ENCODE measurements at places on chromosomes 2 and 18. TPM values are rescaled to one million over a fixed set of nuclear protein-coding genes. Genes with fewer than 3 reads are reported as not detected.

COL4A3 gene
- total RNA-seq: 0.34 TPM

DNA sequence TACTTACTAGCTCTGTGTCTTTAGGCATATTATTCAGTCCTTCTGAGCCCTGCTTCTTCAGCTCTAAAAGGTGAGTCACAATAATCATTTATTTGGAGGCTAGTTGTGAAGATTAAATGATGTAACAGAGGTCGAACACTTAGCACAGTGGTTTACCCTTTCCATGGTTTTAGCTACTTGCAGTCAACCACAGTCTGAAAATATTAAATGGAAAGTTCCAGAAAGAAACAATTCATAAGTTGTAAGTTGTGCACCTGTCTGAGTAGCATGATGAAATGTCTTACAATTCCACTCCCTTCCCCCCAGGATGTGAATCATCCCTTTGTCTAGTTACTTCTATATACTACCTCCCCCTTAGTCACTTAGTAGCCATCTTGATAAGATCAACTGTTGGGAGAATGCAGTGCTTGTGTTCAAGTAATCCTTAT lies 217.6 kb upstream of the THUMPD2 start:
- DNase-seq: peak; percentile 88

GRCh38 chr2:2269989-2270562 lies 61.0 kb downstream of the MYT1L start:
- no peak for DNase-seq

GRCh38 chr2:63001576-63001975 lies 49.1 kb upstream of the OTX1 start:
- DNase-seq: no peak

DNA sequence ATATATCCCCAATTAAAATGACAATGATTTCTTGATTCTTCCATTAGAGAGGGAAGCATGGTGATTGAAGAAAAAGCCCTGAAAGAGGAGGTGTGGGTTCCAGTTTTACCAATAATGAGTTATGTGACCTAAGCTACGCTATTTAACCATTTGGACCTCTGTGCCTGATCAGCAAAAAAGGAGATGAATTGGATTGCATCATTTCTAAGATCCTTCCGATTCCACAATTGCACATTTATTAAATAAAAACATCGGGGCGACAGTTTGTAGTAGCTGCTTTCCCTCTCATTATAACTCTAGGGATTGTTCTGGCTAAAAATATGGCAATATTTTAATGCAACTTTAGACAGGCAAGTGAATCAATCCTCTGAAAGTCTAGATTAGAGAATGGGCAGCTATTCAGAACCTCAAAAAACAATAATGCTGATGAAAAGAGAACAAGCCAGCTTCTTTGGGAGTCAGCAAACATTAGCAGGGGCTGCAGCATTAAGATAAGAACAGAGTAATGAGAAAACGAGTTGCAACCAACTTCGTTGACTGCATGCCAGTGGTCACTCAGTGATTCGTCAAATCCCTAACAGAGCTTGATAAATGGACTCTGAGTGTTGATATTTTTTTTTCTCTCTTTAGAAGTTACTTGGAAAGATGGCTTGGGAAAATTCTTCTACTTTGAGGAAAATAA lies 301.2 kb downstream of the AGPS start:
- DNase-seq: no peak

DNA sequence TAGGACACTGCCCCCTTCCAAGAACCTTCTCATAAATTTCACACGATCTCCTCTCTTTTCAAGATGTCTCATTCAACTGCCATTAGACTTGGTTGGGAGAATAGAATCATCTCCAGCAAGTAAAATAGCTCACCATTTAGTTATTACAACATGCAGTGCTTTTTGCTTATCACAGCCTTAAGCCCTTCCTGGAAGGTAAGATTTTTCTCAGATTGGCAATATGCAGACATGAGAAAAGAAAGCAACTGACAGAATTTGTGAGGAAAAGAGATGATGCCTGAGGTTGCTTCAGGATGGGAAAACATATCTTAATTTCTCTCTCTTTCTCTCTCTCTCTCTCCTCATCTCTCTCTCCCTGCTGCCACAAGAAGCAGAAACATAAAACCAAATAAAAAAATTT lies 855.1 kb upstream of the ACVR2A start:
- DNase-seq: no peak

DNA sequence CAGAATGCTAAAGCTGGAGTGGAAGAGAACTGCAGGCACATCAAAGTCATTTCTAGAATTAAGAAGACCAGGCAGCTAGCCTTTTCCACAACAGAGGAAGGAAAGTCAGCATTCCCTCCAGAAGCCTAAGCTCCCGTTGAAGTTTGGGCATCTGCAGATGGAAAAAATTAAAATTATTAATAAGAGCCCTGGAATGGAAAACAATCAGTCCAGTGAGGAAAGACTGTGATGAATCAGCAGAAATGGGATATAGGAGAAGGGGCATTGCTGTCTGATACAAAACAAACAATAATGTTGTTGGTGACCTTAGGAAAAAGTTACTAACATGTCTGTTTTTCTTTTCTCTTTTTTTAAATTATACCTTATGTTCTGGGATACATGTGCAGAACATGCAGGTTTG lies 450.7 kb upstream of the SLC14A2 start:
- no peak for DNase-seq

DNA sequence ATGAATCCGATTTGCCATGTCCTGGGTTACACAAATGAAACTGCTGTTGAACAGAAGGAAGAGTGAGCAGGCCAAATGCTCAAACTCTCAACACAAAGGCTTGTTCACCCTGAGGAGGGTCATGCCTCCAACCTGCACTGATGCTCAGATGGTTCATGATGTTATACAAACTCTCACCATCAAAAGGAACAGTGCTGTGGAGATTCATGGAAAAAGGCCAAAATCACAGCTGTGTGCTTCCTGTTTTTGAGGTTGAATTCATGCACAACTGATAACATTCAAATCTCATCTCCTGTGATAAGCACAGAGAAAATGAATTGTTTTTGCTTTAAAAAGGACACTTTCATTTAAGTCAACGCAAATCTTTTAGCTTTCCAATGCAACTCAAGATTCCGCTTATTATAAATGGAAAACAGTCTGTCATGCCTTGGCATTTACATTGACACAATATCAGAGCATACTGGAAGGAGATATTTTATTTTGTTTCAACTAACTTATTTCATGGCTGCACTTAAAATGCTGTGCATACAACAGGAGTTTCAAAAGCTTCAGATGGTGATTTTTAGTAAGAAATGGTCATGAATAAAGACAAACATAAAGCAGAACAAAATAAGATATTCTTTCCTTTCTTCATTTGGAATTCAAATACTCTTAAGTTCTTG lies 22.2 kb upstream of the TTN start:
- DNase-seq: no peak

IL1RL1 gene
- total RNA-seq: 0.20 TPM

OSR1 gene
- 0.18 TPM for total RNA-seq

BIRC6 gene
- 52.1 TPM for total RNA-seq

DNA sequence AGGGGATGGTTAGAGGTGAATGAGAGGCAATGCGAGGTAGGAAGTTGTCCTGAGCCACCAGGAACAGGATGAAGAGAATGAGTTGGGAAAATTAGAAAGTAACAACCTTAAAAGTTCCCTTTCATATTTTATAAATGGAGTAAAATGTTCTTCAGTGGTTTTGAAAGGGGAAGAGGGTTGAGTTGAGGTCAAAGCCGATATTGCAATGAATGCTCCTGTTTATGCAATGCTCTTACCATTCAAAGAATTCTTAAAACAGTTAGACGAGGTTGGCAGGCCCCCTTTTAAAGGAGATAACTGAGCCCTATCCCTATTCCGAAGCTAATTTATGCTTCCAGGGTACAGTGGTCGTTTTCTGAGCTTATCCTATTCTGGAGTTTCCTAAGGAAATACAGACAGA lies 2110.3 kb upstream of the CELF4 start:
- DNase-seq: no peak

- DNase-seq: peak; percentile 61
Observed at GRCh38 chr2:143473216-143473615, 344.0 kb downstream of the ARHGAP15 start.

DNA sequence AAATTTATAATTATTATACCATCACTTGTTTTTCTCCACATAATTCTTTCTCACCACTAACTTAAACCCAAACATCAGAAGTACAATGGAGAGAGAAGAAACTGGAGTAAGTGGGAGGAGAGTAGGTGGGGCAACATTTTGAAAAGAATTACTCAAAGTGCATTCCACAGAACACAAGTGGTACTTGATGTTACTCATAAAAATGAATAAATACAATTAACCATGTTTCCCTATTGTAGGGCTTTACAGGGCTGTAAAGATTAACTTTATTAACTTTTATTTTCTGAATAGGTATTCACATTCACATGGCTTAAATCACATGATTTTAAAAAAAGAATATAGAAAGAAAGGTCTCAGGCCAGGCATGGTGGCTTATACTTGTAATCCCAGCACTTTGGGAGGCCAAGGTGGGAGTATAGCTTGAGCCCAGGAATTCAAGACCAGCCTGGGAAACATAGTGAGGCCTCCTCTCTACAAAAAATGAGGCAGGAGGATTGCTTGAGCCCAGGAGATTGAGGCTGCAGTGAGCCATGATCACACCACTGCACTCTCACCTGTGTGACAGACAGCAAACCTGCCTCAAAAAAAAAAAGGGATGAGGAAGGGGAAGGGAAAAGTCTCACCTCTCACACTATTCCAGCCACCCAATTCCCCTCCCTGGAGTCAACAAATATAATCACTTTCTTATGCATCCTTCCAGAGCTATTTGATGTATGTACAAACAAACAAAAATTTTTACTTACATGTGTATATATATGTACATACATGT lies 47.1 kb downstream of the KCNG3 start:
- no peak for DNase-seq

GRCh38 chr18:5295231-5295920 lies at the start of gene ZBTB14:
Gene ZBTB14, minus strand, starts transcription at chr18:5295726. Its CDS starts 2,480 bp downstream, at chr18:5293246.
- DNase-seq: no peak

ASB18 gene
- not detected for total RNA-seq

GRCh38 chr2:104914509-104914908 lies 60.6 kb downstream of the POU3F3 start:
- DNase-seq: no peak

DNA sequence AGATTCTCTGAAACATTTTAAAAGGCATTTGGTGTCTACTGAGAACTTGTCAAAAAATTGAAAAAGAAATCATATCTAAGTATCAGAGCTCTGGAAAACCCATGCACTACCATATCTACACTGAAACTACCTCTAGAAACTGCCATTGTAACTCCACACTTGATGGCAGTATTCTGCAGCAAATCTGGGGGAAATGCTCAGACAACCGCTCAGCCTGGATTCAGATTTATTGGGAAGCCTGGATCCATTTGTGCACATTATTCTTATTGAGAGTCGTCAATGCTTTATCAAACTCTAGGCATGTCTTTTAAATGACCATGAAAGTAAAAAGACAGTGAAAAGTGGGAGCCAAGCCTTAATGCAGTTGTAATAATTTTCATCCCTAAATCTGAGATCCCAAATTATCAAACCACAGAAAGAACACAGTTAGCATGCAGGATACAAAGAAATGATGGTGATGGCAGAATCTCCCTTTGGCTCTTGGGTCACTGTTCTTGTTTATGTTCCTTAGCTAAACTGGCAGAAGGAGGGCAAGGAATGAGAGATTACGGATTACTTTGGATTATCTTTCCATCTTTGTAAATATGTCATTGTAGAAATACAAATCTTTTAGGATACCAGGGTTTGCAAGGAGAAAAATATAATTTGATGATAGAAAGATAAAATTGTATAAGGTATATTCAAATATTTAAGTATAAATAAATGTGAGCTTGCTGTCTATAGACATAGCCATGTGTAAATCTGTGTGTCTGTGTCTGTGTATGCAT lies 512.1 kb upstream of the SYT4 start:
- no peak for DNase-seq

RAB11FIP5 gene
- 39.2 TPM for total RNA-seq

GRCh38 chr2:83725735-83726134 lies 733.3 kb downstream of the SUCLG1 start:
- DNase-seq: no peak

PKDCC gene
- total RNA-seq: not detected

DNA sequence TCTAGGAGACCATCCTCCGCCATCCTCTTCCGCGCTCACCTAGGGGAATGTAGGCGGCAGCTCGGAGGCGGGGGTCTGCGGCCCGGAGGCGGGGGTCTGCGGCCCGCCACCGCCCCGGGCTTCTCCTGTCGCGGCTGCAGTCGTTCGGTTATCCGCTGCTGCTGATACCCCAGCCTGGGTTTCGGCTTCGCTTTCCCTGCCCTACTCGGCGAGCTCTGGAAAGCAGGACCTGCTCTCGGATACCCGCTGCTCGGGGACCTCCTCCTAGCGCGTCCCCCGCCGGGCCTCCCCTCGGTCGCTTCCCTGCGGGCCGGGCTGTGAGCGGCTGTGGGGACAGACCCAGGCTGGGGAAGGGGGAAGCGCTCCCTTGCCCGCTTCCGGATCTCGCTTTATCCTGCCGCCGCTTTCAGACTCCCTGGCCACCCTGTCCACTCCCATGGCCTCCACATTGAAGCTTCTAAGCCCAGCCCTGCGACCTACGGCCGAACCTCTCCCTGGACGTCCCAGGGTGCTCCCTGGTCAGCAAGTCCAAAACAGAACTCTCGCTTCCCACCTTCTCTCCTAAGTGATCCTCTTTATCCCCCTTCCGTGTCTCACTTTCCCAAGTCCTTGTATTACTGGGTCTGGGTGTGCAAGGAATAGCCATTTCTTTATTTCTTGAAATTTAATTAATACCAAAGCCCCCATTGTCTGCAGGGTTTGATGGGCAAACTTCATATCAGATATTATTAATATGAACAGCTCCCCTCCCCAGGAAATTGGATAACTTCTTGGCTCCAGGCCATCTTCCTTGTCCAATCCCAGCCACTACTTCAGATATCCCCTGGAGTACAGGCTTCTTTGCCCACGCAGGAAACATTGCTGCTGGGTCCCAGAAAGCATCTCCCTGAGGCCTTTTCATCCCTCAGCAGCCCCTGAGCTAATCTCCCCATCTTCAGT lies 769 bp downstream of the FKBP1B start:
- no peak for DNase-seq

HSBP1L1 gene
- 26.1 TPM for total RNA-seq

FHOD3 gene
- 12.7 TPM for total RNA-seq

DNA sequence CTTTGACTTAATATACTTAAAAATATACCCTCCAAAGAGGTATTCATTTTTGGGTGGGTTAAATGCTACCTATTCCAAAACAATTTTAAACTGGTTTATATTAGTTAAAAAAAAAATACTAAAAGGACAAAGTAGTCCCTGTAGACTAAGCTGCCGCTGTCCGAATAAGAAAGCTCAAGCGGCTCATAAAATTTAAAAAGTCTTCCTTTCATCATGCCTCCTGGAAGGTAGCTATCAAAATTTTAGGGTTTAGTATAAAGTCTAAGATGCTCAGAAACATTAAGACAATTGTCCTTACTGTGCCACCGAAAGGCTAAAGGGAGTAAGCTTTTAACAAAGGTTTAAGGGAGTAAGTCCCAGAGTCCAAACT lies 440 bp upstream of the UGGT1 start:
- no peak for DNase-seq

DNA sequence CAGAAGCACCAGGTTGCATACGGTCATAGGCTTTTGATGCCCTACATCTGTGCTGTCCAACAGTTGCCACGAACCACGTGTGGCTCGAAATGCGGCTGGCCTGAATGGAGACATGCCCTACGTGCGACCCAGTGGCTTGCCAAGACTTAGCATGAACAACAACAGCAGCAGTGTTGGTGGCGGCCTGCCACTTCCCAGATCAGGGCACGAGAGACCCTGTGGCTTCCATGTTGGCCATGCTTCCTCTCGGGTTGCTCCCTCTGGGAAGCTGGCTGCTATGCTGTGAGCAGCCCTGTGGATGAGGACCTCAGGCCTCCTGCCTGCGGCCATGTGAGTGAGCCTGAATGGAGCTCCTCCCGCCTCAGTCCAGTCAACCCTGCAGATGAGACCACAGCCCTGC lies 212.3 kb downstream of the HDAC4 start:
- DNase-seq: no peak

SERPINB12 gene
- 0.07 TPM for total RNA-seq
